ENCODE measurements at places on chromosomes 7 and 10.

DNA sequence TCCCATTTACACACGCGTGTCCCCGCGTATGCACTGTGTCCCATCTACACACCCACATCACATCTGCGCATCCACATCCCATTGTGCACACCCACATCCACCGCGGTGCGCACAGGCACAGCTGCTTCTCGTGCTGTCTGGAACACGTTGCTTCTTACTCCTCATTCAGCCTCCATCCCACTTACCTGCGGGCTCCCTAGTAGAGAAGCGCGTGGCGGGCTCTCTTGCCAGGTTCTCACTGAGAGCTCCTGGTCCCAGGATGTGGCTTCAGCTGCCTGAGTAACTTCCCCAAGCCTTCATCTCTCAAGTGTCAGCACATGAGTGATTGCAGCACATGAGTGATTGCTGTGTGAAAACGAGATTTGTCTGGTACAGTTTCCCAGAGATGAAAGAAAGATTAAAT, 117.8 kb downstream of the TRRAP start:
- peaks cover 61% of the 10 kb centered on the region for H3K36me3 ChIP-seq
- no peak overlapping the region for H3K27ac ChIP-seq
- no peaks in the 10 kb centered on the region for H3K4me1 ChIP-seq
- H3K4me3 ChIP-seq = no peak overlapping the region
- no peaks in the 10 kb centered on the region for H3K27me3 ChIP-seq

DNA sequence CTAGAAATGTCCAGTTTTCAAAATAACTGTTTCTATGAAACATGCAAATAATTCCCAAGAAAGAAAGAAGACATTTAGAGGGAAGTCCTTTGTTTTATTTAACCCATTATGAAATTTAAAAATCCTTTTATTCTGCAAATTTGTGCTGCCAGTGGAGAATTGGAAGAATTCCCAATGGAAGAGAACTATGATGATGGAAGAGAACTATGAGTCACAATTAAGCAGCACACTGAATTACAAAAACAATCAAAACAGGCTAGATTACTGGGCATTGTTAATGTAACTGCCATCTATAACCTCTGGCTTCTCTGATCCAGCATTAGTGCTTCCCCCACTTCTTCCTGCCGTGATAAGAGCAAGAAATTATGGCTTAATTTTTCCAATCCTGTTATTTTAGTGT, 126.2 kb upstream of the FEZF1 start:
- H3K27ac ChIP-seq = no peak overlapping the region
- H3K4me1 ChIP-seq = no peaks in the 10 kb centered on the region
- H3K36me3 ChIP-seq = no peaks in the 10 kb centered on the region
- H3K27me3 ChIP-seq = no peaks in the 10 kb centered on the region

GRCh38 chr10:665579-666091, 23.8 kb downstream of the DIP2C start:
- H3K27ac ChIP-seq = no peak overlapping the region
- no peaks in the 10 kb centered on the region for H3K4me1 ChIP-seq
- no peak for DNase-seq
- peaks cover 9% of the 10 kb centered on the region for H3K27me3 ChIP-seq
- H3K4me3 ChIP-seq = no peak overlapping the region
- H3K36me3 ChIP-seq = no peaks in the 10 kb centered on the region

DNA sequence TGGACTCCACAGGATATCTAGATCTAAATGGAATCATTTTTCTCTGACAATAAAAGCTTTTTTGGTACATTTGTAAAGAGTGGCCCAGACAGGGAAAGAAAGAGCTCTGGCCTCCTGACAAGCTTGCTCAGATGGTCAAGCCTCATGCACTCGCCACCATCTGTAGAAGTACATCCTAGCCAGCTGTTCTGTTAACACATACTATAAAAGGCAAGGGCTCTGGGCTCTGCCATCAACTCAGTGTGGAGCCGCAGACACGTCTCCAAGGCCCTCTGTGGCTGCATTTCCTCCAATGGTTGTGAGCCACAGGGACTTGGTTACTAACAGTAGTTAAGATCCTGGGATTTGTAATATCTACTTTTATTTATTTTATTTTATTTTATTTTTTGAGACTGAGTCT, 70.8 kb upstream of the KDM7A start:
- H3K4me1 ChIP-seq = peaks cover 15% of the 10 kb centered on the region
- no peak for DNase-seq
- no peak overlapping the region for H3K27ac ChIP-seq

GRCh38 chr7:47147213-47147631, 434.7 kb downstream of the TNS3 start:
- H3K4me1 ChIP-seq = no peaks in the 10 kb centered on the region
- DNase-seq = no peak
- no peak overlapping the region for H3K4me3 ChIP-seq
- H3K36me3 ChIP-seq = no peaks in the 10 kb centered on the region
- H3K27ac ChIP-seq = no peak overlapping the region

All from activated naive CD4-positive, alpha-beta T cell treated with anti-CD3 and anti-CD28 coated beads, Interleukin-2, amount 10 ng/mL, durations not matched to agents 7 days and 5 days (primary cell).